SJSA1 (cell line): ENCODE measurements at places on chromosomes 1 and 21. TPM values are rescaled to one million over a fixed set of nuclear protein-coding genes. Genes with fewer than 3 reads are reported as not detected.
A peak's percentile ranks its signal among the peaks of the same experiment; 100 is the strongest.

GRCh38 chr1:30171537-30172298 lies 551.7 kb downstream of the MATN1 start:
- DNase-seq, result no peak

DNA sequence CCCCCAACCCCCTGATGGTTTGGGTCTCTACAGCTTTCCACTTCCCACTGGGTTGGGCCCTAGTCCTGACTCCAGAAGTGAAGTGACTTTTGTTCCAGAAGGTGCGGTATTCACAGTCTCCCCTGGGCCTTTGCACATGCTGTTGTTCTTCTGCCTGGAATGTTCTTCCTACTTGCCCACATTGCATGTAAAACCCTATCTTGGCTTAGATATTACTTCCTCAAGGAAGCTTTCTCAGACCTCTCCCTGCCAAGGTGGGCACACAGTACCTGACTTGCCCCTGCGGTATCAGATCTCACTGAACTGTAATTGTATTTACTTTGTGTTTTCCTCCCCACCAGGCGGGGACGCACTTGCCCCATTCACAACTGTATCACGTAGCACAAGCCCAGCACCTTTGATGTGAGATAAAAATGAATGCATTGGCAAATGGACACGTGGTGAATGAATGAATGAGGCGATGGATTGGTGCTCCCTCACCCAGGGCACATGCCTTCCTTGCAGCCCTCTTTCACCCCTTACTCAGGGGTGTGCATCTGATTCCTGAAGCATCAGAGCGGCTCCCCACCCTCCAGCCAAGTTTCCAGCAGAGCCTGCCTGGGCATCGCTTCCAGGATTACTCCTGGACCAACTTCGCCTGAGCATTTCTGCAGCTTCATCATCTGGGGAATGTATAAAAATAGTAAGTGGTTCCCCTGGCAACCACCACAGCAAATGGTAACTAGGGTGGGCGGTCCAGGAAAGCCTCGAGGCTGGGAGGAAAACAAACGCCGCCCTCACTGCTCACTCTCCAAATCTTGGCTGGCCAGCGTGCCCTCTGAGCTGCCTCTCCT lies 19.8 kb downstream of the NENF start:
- DNase-seq, result no peak

DNA sequence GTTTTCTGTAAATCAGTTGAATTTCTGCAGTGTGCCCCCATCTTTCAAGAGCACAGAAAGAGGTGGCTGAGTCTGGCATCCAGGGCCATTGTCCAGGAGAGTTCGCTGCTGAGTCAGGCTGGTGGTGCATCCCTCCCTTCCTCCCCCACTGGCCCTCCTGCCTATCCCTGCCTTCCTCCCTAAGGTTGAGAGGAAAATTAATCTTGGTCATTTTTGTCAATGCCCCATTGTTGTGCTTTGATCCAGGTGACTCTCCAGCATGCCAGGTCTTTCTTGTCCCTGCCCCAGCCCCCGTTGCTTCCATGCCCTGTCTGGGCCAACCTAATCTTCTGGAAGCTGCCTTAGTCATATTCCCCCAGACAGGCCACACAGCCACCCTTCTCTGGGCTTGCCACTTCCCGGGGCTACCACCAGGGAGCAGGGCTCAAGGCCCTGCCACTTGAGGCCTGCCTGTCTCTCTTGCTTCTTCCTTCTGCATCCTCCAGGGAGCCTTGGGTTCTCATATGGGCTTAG lies 26.6 kb downstream of the PROK1 start:
- DNase-seq, result no peak

GRCh38 chr1:34946211-34946610 lies 16.8 kb upstream of the DLGAP3 start:
- DNase-seq, result no peak

DNA sequence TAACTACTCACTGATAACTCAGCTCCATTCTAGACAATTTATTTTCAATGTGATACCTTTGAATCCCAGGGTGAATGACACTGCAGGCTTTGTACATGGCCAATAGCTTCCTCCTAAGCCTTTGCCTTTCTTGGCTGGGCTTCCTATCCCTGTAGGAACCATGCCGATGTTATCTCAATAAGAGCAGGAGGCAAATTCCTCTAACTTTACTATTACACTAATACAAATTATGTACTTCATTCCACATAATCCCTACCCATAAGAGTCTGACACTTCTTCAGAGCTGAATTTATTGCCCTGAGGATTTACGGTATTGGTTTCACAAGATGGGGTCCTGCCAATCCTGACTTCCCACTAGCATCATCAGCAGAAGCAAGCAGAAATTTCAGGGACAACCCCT lies 14.0 kb downstream of the TGFBR3 start:
- DNase-seq, result no peak

GRCh38 chr21:45918835-45919447 lies 62.6 kb upstream of the COL6A1 start:
- no peak for DNase-seq

DNA sequence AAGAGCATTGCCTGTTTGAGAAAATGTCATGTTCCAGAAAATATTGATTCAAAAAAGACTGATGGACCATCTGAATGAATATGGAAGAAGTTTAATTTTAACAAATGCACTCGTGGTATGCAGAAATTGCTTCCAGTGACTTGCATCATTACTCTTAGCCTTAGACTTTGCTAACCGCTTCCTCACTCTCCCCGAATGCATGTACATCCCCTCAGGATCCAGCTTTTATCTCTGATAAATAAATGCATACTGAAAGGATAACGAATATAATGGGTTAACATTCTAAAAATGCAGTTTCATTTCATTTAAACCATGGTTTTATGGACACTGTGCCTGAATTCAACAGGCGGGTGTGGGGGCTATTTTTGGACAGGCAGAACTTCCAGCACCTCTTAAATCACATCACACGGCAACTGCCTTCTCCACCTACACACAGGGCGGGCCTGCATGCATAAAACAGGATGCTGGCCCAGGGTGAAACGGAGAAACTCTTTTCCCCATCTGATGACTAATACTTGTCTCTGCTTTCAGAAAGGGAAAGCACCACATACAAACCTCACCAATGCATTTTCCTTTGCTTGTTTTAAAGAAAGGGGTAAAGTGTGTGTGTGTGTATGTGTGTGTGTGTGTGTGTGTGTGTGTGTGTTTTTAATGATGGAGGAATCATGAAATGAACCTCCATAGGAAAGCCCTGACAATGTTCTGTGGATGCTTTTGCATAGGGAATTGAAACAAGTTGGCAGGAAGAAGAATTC lies 48.7 kb downstream of the SPAG17 start:
- DNase-seq, result peak; percentile 73

DNA sequence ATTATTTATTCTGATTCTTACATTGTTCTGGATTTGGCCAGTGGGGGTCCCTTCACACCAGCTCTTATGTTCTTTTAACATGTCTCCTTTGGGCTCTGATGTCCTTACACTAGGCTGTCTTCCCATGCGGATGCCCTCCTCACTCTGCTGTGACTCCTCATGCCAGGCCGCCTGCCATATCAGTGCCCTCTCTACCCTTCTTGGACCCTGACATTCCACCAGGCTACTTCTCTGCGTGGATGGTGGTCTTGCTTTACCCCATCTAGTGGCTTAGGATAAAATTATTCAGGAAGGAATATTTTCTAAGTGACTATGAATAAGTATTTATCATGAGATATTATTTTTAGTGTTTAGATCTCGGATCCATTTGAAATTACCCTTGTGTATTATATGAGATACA lies 21.2 kb downstream of the ATF6 start:
- DNase-seq, result no peak

GRCh38 chr1:86981482-86982213 lies 67.2 kb downstream of the HS2ST1 start:
- no peak for DNase-seq

DNA sequence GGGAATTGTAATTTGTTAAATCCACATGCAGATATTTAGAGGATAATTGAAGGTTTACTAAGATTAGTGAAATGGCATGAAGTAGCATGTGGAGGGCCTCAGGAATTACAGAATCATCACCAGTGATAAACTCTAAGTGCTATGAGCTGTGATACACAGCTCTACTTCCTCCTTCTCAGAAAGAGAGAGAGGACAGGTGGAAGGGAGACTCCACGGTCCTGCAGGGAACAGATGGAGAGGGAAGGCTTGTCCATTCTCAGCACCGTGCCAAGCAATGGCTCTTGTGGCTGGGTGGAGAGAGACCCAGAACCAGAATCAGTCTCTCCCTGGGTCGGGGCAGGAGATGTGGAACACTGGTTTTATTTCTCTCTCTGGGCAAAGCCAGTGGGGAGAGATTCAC lies 27.8 kb upstream of the LYPD8 start:
- DNase-seq, result no peak

DNA sequence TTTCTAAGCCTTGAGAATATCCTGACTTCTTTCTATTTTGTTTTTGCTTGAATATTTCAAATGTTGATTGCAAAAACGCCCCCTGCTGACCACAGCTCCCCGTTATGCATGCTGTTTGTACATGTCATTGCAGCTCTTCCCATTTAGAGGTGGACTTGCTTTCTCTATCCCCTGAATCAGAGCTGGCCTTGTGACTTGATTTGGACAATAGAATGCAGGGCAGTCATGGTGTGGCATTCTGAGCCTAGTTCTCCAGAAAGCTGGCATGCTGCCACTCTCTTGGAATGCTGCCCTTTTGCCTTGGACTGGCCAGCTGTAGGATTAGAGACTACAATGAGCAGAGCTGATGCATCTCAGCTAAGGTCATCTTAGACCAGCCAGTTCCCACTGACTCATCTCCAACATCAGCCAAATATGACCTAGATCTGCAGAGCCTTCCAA lies 1561.5 kb downstream of the MRPL39 start:
- DNase-seq, result no peak

DNA sequence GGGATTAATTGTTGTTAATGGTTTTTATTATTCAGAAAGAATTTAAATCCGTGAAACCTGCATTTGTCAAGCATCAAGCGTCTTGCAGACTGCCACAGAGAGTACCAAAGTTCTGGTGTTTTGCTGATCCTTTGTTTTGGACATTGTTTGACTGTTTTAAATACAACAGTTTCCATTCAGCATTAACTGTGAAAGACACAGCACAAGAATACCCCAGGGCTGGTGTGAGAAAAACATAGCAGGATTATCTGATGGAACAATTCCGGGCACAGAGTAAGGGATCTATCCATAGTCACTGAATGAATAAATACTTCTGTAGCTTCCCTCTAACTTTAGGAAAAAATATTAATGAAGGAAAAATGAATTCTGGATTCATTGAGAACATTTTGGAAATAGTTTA lies 202.3 kb downstream of the LTN1 start:
- no peak for DNase-seq

- DNase-seq, result peak; percentile 75
Observed at GRCh38 chr1:154182344-154183045, 9.4 kb downstream of the TPM3 start.

DNA sequence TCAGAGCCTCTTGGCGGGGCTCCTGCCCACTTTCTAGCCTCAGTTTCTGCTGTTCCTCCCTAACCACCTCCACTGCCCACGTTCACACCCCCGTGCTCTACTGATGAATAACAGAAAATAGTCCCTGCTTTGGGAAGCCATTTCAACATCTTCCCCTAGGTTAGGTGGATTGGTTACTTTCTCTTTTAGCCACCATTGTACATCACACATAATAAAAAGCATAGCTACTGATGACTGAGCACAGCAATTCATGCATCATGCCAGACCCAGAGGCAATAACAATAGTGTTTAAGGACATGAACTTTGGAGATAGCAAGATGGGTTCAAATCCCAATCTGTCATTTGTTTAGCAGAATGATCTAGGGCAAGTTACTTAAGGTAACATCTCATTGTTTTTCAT lies 74.6 kb downstream of the COLGALT2 start:
- no peak for DNase-seq

- DNase-seq, result no peak
Observed at GRCh38 chr1:200951016-200951415, 56.3 kb downstream of the INAVA start.

GRCh38 chr1:181043025-181043888 lies 9.5 kb downstream of the MR1 start:
- no peak for DNase-seq

GRCh38 chr1:172647110-172647564 lies 11.8 kb upstream of the FASLG start:
- no peak for DNase-seq

GRCh38 chr1:2181752-2182151 lies 12.8 kb downstream of the FAAP20 start:
- no peak for DNase-seq

GRCh38 chr1:166300767-166301166 lies 134.0 kb upstream of the FAM78B start:
- DNase-seq, result no peak

DNA sequence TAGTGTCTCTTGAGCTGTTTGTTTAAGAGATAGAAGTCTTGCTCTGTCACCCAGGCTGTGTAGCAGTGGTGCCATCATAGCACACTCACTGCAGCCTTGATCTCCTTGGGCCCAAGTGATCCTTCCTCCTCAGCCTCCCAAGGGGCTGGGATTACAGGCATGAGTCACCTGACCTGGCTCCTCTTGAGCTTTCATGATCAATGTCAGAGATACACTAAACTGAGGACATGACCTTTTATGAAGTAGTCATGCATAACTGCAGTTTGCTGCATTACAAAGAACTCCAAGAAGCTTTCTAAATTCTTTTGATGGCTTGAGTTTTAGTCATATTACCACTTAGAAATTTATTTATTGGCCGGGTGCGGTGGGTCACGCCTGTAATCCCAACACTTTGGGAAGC lies 77.7 kb downstream of the CC2D1B start:
- DNase-seq, result no peak

DNA sequence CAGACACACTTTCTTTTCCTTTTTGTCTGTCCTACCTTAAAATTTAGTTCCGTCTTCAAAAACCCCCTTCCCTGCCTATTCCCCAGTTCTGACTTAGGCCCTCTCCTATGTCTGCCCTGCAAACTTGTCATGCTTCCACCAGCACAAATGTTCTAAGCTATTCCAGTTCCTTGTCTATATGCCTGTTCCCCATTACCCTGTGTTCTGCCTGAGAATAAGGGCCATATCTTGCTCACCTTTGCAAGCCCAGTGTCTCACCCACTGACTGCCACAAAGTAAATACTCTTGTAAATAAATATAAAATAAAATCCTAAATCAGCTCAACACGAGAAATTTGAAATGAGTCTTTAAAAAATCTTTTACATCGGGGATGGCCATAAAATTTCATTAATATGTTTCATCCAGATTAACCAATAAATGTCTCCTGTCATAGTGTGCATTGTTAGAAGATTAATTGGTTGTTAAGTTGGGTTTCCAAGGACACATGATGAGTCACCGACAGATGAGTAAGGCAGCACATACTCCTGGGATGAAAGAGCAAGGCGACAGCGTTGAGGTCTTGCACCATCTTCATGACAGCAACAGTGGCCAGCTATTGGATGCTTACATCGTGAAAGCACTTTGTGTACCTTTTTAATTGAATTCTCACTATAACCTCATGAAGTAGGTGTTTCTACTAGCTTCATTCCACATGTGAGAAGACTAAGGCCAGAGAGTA lies 92.6 kb upstream of the NGF start:
- peak; percentile 78 for DNase-seq

C4BPA gene
- not detected in 2 replicates for total RNA-seq

TSTD1 gene
- total RNA-seq, result 3.1 TPM in 1 of 2 replicates, not detected in the other

CHIT1 gene
- not detected in 2 replicates for total RNA-seq

HNRNPU gene
- total RNA-seq, result 411 and 566 TPM in 2 replicates

KLHDC8A gene
- total RNA-seq, result not detected in 2 replicates

CENPL gene
- total RNA-seq, result 37.8 and 56.2 TPM in 2 replicates

THEM5 gene
- not detected in 2 replicates for total RNA-seq

PCBP3 gene
- total RNA-seq, result 15.2 and 29.4 TPM in 2 replicates

FCRL5 gene
- total RNA-seq, result not detected in 2 replicates

AGL gene
- total RNA-seq, result 4.4 and 7.9 TPM in 2 replicates

SPRR3 gene
- not detected in 2 replicates for total RNA-seq

PGBD2 gene
- total RNA-seq, result 2.6 and 5.9 TPM in 2 replicates

NUF2 gene
- 59.9 and 71.8 TPM in 2 replicates for total RNA-seq

SPATA45 gene
- not detected in 2 replicates for total RNA-seq

C1orf53 gene
- 13.6 and 24.9 TPM in 2 replicates for total RNA-seq

LPAR3 gene
- total RNA-seq, result 0.28 TPM in 1 of 2 replicates, not detected in the other

SELENBP1 gene
- 21.6 and 31.1 TPM in 2 replicates for total RNA-seq

NTMT2 gene
- total RNA-seq, result not detected in 2 replicates

INSRR gene
- not detected in 2 replicates for total RNA-seq
